ENCODE measurements at places on chromosomes 7 and 10.

DNA sequence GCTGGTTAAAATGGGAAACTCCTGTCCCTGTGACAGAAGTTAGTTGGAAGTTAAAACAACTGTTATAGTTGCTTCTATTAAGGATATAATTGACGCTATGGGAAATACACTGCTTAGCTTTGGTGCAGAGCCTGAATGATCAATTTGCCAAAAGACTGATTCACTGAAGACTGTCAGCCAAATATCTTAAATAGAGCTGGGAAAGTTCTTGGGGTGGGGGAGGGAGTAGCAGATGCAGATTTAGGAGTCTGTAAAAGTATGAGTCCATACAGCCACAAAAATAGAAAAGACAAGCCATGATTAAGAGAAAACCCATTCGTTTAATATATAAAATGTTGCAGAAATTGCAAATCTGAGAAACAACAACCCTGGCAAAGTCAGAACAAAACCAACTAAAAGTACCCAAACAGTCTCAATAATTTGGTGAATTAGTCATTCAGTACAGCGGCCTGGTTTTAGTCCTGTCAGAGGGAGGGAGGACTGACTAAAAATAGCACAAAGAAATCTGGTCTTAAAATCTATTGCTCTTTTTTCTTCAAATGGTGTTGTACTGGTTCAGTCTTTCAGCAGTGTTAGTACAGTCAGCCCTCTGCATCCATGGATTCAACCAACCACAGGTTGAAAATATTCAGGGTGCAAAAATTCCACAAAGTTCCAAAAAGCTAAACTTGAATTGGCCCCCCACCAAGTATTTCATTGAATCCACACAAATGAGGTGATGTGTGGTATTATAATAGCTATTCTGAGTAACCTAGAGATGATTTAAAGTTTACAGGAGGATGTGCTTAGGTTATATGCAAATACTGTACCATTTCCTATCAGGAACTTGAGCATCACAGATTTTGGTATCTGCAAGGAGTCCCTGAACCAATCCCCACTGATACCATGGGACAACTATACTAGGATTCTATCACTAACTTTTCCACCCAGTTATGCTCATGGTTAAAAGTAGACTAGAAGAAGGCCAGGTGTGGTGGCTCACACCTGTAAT is 30.0 kb downstream of the STK17A start:
- DNase-seq, result no peak

GRCh38 chr10:58642283-58642682 is 129.6 kb downstream of the BICC1 start:
- DNase-seq, result no peak

DNA sequence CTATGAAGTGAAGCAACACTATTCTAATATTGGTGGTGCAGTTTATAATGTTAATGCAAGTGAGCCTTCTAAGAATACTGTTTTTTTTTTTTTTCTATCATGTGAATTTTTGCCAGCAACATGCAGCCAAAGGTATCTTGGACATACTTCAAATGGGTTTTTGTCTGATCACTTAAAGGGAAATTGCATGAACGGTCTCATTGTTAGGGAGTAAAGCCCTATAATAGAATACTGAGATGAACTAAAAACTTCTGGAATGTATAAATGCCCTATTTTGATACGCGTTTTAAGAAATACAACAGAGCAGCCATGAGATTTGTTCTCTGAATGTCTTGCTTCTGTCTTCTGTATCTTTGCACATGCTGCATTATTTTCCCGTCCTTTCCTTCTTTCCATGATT is 10.5 kb upstream of the MDFIC start:
- DNase-seq, result no peak

DNA sequence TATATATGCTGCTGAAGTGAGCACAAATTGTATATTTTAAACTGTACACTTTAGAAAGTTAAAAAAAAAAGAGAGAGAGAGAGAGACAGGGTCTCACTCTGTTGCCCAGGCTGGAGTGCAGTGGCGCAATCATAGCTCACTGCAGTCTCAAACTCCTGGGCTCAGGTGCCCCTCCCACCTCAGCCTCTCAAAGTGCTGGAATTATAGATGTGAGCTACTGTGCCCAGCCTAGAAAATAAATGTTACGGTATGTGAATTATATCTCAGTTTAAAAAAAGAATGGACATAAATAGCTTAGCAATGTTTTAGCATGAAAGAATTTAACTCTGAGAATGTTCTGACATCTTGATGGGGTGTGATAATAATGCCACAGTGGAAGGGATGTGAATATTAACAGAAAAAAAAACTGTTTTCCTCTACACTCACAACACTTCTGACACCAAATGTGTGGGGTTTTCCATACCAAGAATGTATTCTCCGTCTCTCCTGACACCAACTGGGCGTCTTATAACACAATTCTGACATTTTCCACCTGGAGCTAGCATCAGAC is 162.1 kb downstream of the PLCE1 start:
- DNase-seq, result no peak

- DNase-seq, result no peak
Measured at GRCh38 chr7:47580811-47581331, 1.0 kb downstream of the TNS3 start.

DNA sequence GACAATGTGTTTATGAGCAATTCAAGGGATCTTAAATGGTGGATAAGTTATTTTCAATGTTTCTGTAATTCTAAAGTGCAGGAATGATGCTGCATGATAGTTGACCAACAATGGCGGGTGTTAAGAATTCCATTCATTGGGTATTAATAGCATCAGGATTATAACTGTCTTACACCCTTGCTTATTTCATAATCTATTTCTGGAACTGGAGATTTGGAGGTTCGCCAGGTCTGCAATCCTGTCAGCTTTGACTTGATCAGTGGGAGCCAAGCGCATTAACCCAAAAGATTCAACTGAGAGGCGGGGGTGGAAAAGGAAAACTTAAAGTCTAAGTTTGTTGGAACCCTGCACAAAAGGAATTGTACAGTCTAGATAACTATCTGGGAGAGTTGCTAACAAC is 114.9 kb upstream of the ZEB1 start:
- DNase-seq, result no peak

- no peak for DNase-seq
Measured at GRCh38 chr10:32377458-32378259, 30.7 kb upstream of the EPC1 start.

Measured in activated CD4-positive, alpha-beta T cell treated with anti-CD3 and anti-CD28 coated beads for 1 hour (primary cell).